ENCODE measurements at places on chromosomes 12 and 14.

GRCh38 chr14:76651410-76652055, 109.7 kb upstream of the VASH1 start:
- no peak for DNase-seq

DNA sequence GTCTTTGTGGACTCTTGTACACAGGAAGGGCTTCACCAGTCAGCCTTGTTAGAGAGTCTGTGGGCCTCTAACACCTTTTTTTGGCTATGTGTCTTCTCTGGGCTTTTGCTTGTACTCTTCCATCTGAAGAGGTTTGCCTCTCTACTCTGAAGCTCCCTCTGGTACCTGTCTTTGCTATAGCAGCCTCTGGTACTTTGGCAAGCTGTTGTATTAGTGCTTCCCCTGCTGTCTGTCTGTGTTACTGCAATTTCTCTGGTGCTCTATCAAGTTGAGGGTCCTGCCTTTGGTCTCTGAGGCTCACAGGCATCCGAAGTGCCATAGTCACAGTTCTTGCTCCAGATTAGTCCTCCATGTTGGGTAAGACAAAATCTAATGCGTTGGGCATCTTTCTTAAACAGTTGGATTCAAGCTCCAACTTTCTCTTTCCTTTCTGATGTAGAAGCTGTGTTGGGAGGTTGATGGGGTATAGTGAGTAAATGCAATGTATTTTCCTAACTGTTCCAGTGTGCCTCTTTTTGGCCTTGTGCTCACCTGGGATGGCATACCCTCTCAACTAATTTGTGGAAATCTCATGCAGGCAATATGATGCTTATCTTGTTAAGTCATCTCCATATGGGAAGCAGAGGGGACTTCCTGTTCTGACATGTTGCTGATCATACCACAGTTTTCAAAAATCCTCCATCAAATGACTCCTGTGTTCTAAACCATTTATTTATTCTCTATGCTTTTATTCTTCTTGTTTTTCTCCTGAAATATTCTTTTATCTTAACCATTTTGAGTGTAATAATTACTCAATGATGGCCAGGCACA, 88.8 kb downstream of the ATF7IP start:
- DNase-seq = peak; percentile 43

GRCh38 chr14:36455241-36455627, 64.8 kb downstream of the NKX2-1 start:
- no peak for DNase-seq

DNA sequence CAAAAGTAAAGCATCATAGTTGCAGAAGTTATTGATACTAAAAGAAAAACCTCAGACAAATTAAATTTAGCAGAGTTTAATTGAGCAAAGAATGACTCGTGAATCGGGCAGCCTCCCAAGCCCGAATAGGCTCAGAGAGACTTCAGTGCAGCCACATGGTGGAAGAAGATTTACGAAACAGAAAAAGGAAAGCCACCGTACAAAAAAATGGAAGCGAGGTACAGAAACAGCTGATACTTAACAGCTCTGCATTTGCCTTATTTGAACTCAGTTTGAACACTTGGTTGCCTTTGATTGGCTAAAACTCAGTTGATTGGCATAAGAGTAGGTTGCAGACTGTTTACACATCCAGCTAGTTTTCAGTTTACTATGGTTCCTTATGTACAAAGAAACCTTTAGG, 12.9 kb downstream of the TTC9 start:
- no peak for DNase-seq

DNA sequence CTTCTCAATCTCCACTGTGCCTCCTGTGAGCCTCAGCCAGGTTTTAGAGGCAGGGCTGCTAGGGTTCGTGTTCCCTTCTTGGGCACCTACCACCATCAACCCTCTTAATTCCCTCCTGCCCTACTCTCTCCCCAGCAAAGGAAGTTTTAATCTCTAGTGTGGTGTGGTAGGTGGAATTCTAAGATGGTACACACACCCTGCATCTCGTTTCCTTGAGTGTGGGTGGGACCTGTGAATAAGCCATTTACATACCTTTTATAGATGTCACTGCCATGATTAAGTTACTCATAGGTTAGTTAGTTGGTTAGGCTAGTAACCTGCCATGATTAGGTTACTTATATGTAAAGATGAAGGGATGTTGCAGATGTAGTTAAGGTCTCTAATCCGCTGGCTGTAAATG, 114.8 kb upstream of the VRK1 start:
- no peak for DNase-seq

- DNase-seq = no peak
These were observed 437.0 kb downstream of the FUT8 start for GRCh38 chr14:65849558-65849957.

- no peak for DNase-seq
These were observed 20.4 kb downstream of the CCDC88C start for GRCh38 chr14:91396959-91397815.

Measured in NCI-H345 (cell line).